ENCODE measurements at places on chromosomes 6 and 20. TPM values are rescaled to one million over a fixed set of nuclear protein-coding genes. Genes with fewer than 3 reads are reported as not detected.

GRCh38 chr6:18496462-18496861 lies 109.3 kb downstream of the RNF144B start:
- H3K36me3 ChIP-seq, result no peaks in the 10 kb centered on the region
- H3K4me3 ChIP-seq, result no peak overlapping the region
- no peak overlapping the region for H3K27ac ChIP-seq
- DNase-seq, result no peak
- no peaks in the 10 kb centered on the region for H3K27me3 ChIP-seq

DNA sequence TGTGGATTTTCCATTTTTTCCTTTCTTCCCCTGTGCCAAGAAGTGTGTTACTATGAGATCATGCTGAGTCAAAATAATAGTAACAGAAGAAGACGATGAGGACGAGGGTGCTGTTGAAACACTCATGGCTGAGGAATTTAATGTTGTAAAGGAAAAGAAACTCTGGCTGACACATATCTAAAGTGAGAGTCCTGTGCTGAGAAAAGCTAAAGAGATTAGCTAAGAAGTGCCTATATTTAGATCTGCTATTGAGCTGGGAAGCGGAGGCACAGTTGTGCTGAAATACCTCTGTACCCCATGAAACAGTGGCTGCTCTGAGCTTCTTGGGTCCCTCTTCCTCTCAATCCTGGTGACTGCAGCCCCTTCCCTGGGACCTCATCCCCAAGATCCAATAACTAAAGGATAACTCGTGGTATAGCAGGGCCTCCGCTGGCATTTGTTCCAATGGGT lies 1.1 kb upstream of the SYTL3 start:
- H3K36me3 ChIP-seq, result no peaks in the 10 kb centered on the region
- peaks cover 35% of the 10 kb centered on the region for H3K4me1 ChIP-seq
- no peak overlapping the region for H3K27ac ChIP-seq

- no peaks in the 10 kb centered on the region for H3K27me3 ChIP-seq
- no peak for DNase-seq
- no peak overlapping the region for H3K4me3 ChIP-seq
- H3K27ac ChIP-seq, result no peak overlapping the region
- peaks cover 59% of the 10 kb centered on the region for H3K4me1 ChIP-seq
- H3K36me3 ChIP-seq, result no peaks in the 10 kb centered on the region
Observed at GRCh38 chr20:10713161-10713560, 39.4 kb upstream of the JAG1 start.

- H3K36me3 ChIP-seq, result no peaks in the 10 kb centered on the region
- no peak overlapping the region for H3K4me3 ChIP-seq
- no peak for DNase-seq
- H3K4me1 ChIP-seq, result no peaks in the 10 kb centered on the region
- no peak overlapping the region for H3K27ac ChIP-seq
Observed at GRCh38 chr6:162181111-162181510, 546.5 kb downstream of the PRKN start.

GRCh38 chr6:54267798-54268197 lies 40.4 kb upstream of the TINAG start:
- H3K27ac ChIP-seq, result no peak overlapping the region
- H3K36me3 ChIP-seq, result no peaks in the 10 kb centered on the region
- H3K27me3 ChIP-seq, result no peaks in the 10 kb centered on the region
- H3K4me1 ChIP-seq, result peaks cover 10% of the 10 kb centered on the region
- no peak overlapping the region for H3K4me3 ChIP-seq

The OPRM1 gene
- not detected for total RNA-seq

- no peak for DNase-seq
- no peaks in the 10 kb centered on the region for H3K36me3 ChIP-seq
Observed at GRCh38 chr6:102677225-102677624, 1283.7 kb downstream of the GRIK2 start.

- no peaks in the 10 kb centered on the region for H3K27me3 ChIP-seq
- H3K27ac ChIP-seq, result no peak overlapping the region
- no peak overlapping the region for H3K4me3 ChIP-seq
- H3K36me3 ChIP-seq, result no peaks in the 10 kb centered on the region
- peaks cover 48% of the 10 kb centered on the region for H3K4me1 ChIP-seq
Observed at GRCh38 chr6:37141281-37142049, 28.5 kb upstream of the PIM1 start.

The BPIFB4 gene
- total RNA-seq, result not detected

The NAPB gene
- 7.8 TPM for total RNA-seq

- DNase-seq, result no peak
- H3K4me3 ChIP-seq, result no peak overlapping the region
- H3K27ac ChIP-seq, result no peak overlapping the region
- no peaks in the 10 kb centered on the region for H3K27me3 ChIP-seq
- peaks cover 6% of the 10 kb centered on the region for H3K4me1 ChIP-seq
Observed at GRCh38 chr20:1281279-1282057, 15.4 kb downstream of the SNPH start.

- no peak for DNase-seq
- peak overlapping the region; percentile 49 for H3K27ac ChIP-seq
- H3K27me3 ChIP-seq, result no peaks in the 10 kb centered on the region
- peaks cover 29% of the 10 kb centered on the region for H3K4me1 ChIP-seq
- H3K4me3 ChIP-seq, result no peak overlapping the region
- H3K36me3 ChIP-seq, result peaks cover 38% of the 10 kb centered on the region
Observed at GRCh38 chr20:33372993-33373441, 28.3 kb downstream of the CDK5RAP1 start.
